AG10803 (cell line): ENCODE measurements at places on chromosomes 12 and 14.

DNA sequence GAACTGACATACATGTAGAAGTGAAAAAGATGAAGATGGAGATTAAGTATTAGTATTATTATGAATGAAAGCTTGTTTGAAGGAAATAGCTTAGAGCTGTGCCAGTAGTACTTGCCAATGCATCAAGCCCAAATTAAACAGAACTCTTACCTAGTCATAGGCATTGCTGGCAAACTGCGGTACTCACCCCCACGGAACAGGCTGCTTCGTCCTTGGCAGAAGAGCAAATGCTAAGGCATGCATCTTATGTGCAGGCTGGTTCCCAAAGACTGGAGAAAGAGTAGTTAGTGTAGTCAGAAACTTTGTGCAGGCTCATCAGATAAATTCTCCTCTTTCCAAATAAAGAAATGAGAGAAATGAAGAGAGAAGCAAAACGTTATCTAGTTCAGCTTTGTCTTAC, 134.8 kb downstream of the CCDC59 start:
- no peak for DNase-seq

DNA sequence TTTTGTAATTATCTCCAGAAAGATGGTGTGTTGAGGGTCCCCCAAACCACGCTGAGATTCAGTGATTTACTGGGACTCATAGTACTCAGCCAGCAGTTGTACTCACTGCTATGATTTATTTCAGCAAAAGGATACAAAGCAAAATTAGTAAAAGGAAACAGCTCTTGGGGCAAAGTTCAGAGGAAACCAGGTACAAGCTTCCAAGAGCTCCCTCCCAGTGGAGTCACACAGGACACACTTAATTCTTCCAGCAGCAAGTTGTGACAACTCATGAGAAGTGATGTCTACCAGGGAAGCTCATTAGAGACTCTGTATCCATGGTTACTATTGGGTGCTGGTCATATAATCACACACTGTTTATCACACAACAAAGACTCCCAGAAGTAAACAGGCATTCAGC, 38.7 kb downstream of the TTC8 start:
- DNase-seq, result no peak

DNA sequence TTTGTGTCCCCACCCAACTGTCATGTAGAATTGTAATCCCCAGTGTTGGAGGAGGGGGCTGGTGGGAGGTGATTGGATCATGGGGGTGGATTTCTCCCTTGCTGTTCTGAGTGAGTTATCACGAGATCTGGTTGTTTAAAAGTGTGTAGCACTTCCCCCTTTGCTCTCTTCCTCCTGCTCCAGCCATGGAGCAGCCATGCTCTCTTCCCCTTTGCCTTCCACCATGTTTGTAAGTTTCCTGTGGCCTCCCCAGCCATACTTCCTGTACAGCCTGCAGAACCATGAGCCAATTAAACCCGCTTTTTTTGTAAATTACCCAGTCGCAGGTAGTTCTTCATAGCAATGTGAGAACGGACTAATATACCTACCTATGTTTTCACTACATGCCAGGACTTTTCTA, 2.6 kb upstream of the POC1B start:
- no peak for DNase-seq

DNA sequence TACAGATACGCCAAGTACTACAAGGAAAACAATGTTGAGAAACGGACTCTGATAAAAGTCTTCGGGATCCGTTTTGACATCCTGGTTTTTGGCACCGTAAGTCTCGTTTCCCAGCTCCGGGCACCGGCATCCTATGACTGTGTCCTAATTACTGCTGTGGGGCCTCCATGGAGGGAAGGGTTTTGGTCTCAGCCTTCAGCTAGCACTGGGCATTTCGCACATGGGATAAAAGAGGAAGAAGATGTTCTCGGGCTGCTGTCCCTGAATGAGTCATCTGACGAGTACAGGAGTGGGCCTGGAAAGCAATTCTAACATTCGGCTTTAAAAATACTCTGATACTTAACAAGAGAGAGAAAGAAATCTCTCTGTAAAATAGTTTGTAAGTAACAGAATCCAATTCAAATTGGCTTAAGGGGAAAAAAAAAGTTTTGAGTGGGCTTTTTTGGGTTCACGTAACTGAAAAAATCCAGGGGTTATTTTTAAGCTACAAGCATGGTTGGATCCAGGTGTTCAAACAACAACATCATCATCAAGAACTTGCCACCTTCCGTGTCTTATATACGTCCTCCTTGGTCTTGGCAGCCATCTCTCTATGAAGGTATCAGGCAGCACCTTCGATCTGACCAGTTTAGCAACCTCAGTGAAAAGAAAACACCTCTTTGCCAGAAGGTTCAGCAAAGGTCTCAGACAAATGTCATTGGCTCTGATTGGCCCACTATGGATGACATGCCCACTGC, 34.4 kb upstream of the P2RX4 start:
- DNase-seq, result no peak

DNA sequence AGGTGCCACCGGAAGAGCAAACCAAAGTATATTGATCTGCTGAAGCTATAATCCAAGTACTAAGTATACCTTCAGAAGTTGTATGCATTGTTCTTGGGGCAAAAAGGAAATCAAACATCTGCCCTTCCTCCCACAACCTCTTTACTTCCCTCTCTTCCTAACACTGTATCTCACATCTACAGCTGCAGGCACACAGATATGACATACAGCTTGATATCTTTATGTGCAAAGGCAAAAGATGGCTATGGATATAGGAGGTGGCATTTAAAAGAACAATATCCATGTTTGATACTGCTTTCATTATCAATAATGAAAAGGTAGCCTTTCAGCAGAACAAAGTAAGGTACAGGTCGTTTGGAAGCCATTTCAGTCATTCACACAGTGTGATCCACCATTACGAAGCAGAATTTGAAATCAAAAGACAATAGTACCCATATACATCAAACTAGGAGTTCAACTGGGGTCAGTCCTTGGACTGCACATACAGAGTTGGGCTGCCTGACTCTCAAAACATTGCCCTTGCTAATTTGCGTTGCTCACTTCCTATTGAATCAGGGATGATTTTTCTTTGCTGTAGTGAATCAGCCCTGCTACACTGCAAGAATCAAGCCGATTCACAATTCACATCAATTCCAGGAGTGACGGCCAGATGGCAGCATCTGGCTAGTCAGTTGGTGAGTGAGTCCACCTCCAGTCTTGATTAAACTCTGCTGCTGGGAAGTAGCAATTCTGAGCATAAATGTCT, 8.9 kb downstream of the ANG start:
- DNase-seq, result peak; percentile 58

- no peak for DNase-seq
Measured at GRCh38 chr12:69433653-69434052, 36.5 kb upstream of the FRS2 start.

- no peak for DNase-seq
Measured at GRCh38 chr12:54954801-54955200, 29.8 kb downstream of the TESPA1 start.

DNA sequence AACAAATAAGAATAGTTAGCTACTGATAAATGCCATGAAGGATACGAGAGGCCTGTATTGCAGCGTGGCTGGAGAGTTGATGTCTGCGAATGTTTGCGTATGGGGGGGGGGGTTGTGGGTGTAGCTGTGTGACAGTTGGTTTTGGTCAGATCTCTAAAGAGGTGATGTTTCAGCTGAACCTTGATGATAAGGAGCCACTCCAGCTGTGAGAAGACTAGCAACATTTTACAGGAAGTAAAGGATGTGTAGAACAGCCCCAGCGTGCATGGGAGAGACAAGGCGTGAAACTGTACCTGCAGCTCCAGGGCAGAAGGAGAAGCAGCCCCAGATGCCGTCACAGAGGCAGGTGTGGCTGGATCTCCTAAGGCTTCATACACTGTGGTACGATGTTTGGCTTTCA, 416.9 kb downstream of the TMEM132D start:
- no peak for DNase-seq

GRCh38 chr12:99444859-99445316, 202.7 kb upstream of the GARIN6 start:
- DNase-seq, result no peak

DNA sequence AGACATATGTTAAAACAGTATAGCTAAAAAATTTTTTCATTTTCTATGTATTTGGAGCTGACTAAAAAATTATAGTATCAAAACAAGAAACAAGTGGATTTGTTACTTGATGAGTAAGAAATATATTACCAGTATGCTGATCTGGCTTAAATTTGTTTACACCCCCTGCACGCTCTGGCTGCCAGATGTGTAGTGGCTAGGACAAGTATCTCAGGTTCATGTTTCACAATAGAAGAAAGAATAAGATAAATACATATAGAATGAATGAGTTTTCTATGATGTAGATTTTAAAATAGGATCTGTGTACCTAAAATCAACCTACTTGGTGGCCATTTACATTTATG, 13.1 kb downstream of the NAA30 start:
- DNase-seq, result no peak

DNA sequence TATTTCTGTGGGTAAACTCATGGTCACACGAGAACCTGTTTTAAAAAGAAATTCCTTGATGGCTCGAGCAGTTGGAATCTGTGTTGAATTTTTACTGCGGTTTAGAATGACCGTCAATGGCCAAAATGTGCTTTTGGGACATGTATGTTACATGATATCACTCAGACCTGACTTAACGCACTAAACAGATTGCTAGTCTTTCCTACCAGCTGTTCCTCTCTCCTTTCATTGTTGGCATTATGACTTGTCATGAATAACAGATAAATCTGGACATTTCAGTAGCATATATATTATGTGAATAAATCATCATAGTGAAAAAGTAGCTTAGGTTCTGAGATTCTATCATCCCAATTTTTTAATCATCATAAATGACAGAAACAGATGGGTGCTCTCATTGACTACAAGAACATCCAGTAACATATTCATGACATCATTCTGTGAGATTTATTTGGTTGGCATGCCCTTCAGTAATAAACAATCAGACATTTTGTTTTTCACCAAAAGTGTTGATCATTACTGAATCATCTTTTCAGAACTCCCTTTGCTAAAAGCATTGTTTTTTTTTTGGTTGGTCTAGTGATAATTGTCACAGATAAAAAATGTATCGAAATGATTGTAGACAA, 57.9 kb upstream of the NAV3 start:
- DNase-seq, result no peak

DNA sequence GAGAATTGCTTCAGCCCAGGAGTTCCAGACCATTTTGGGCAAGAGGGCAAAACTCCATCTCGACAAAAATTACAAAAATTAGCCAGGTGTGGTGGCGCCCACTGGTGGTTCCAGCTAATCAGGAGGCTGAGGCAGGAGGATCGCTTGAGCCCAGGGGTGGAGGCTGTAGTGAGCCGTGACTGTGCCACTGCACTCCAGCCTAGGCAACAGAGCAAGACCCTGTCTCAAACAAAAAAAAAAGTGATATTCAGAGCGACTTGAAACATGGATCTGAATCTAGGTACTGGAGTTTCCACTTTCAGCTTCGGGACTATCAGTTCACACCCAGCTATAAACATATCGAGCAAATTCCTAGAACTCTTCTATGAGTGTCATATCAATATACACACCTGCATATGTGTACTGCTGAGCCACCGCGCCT, 16.3 kb upstream of the RNF34 start:
- DNase-seq, result no peak

DNA sequence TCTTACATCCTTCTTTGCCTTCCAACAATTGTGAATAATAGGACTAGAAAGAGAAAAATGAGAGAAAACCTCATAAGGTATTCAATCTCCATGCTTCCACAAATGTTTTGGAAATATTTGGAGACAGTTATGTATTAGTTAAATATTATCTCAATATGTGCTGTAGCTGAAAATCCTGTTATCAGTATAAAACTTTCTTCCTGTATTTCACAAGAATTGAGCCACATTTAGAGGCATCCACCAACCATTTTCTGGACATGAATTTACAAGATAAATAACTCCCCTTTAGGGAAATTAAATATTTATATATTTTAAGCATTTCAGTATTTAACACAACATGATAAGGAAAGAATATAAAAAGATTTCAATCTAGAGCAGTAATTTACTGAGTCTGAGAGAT, 200.3 kb downstream of the GPHN start:
- no peak for DNase-seq

DNA sequence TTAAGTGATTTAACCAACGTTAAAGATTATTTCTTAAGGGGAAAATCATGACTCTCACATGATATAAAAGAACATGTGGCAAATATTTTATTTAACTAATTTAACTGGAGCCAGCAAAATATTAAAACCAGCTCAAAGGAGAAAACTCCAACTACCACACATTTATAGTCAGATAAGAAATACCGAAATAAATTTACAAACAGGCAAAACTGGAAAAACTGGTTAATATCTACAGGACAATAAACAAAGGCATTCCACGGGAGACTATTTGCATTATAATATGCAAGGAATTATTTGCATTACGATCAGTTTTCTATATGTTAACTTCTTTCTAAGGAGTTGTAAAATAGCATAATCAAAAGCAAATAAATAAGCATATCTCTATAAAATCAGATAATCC, 13.8 kb upstream of the BCL2L14 start:
- no peak for DNase-seq

DNA sequence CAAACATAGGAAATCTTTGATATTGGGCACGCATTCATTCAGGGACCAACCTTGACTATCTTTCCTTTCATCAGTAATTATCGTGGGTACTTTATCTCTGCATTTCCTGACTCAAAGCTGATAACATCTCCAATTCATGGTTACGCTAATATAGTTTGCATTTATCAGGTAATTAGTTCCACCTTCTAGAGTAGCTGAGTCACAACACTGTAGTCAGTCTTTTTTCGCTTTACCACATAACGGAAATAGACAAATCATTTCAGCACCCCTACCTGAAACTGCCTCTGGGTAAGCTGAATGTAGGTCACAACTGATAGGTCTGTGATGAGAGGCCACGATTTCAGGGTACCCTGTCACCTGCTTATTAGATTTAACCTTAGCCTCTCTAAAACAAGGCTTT, 36.7 kb upstream of the IL22 start:
- no peak for DNase-seq

- DNase-seq, result no peak
Measured at GRCh38 chr12:121034616-121035305, 4.3 kb downstream of the OASL start.

GRCh38 chr14:103904493-103905107, 23.7 kb upstream of the TDRD9 start:
- no peak for DNase-seq

DNA sequence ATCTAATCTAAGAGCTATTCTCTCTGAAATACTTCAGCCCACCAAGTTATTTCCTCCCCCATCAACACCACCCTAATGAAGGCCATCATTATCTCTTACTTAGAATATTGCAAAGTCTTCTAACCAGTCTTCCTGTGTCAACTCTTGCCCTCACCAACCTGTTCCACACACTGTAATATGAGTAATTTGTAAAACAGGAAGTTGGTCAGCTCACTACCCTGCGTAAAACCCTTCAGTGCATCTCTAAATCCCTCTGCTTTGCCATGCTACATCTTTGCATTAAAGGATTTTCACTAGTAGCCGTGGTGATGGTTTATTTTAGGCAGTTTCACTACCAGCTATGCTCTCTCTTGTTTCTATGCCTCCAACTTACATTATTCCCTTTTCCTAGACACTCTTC, 70.0 kb downstream of the KIF21A start:
- no peak for DNase-seq

GRCh38 chr14:31122098-31122611, 85.4 kb downstream of the HECTD1 start:
- DNase-seq, result peak; percentile 51

GRCh38 chr14:45084946-45085346, 1.0 kb downstream of the PRPF39 start:
- DNase-seq, result peak; percentile 52

- DNase-seq, result peak; percentile 16
Measured at GRCh38 chr12:14190694-14191093, 174.8 kb upstream of the ATF7IP start.
